ENCODE measurements at places on chromosomes 1 and 21.
A peak's percentile ranks its signal among the peaks of the same experiment; 100 is the strongest.

DNA sequence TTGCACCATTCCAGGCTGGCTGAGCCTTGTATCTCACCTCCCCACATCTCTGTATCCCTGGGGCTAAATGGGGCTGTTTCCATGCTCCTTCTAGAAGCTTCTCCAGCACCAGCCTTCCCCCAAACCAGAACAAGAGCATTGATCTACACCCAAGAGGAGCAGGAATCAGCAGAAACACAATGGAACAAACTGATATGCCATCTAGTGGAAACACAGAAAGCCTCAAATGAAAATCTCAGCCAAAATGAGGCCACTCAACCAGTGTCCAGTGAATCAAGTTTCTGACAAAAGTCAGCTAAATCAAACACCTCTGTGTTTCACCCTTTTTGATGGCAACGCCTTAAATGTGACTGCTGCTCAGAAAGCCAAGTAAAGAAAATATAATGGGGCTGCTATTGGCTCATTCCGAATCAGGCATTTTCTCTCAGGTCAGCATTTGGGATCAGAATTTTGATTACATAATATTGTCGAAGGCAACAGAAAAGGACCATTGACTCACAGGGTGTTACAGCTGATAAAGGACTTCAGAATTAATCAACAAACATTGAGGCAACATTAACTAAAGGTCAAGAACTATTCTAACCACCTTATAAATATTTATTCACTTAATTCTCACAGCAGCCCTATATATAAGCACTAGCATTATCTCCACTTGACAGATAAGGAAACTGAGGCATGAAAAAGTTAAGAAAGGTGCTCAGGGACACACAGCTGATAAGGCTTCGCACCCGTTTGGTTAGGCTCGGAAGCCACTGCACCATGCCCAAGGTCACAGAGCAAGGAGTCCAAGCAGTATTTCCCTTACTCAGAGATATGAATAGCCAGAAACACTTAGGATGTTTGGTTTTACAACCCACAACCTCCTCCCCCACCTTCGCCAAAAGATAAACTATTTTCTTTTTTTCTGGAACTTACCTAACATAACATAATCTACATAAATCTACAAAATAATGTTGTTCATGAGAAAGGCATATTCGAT, 85.8 kb upstream of the KCNJ15 start:
- peak; percentile 24 for DNase-seq

DNA sequence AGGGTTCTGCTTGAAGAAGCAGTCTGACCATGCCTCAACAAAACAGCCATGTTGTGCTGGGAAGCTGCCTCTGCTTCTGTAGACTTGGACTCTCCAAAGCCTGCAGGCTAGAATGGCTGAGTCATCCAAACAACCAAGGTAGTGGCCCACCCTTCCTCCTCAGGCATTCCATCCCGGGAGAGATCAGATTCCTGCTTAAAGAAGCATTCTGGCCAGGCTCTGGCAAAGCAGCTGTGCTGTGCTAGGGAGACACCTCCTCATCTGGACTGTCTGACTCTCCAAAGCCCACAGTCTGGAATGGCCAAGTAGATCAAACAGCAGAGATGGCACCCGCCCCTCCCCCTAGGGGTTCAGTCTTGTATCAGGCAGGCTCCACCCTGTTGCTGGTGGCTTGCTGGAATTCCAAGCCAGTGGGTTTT, 38.3 kb upstream of the F3 start:
- peak; percentile 40 for DNase-seq

DNA sequence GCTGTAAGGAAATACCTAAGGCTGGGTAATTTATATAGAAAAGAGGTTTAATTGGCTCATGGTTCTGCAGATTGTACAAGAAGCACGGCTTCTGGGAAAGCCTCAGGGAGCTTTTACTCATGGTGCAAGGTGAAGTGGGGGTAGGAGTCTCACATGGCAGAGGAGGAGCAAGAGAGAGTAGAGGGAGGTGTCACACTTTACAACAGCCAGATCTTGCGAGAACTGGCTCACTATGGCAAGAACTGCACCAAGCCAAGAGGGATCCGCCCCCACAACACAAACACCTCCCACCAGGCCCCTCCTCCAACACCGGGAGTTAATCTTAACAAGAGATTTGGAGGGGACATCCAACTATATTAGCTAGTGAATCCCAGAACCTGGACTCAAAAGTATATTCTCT, 135.4 kb upstream of the SOD1 start:
- DNase-seq: peak; percentile 66

DNA sequence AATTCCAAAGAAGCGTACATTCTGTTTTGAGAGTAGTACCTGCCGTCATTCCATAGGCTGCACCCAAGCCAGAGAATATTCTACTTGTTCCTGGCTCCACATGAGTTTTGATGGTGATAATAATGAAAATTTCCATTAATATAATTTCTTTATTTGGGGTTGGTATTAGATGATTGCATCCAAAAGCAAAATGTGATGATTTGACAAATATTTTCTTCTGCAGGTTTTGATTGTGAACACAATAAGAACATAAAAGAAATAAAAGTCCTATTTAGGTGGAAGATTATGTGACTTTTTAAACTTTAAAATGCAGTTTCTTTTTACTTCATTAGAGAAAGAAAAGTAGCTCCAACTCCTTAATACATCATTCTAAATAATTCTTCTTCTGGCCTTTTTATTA, 284.8 kb upstream of the FMN2 start:
- DNase-seq: no peak

DNA sequence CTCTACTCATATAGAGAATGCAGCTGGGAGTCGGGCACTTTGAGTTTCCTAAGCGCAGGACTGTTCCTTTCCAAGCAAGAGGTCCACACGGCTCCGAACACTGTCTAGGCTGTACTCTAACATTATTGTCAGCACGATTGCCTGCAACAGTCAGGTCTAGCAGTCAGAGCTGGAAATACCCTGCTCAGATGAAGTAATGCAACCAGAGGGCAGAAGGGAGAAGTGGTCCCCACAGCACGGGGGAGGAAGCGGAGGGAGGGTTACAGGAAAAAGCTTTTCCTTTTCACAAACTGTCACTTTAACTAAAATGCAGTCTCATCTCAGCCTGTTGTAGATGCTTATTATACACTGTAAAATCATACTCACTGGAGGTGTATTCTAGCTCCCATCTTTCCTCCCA, 98.9 kb upstream of the SLC44A3 start:
- DNase-seq: no peak

DNA sequence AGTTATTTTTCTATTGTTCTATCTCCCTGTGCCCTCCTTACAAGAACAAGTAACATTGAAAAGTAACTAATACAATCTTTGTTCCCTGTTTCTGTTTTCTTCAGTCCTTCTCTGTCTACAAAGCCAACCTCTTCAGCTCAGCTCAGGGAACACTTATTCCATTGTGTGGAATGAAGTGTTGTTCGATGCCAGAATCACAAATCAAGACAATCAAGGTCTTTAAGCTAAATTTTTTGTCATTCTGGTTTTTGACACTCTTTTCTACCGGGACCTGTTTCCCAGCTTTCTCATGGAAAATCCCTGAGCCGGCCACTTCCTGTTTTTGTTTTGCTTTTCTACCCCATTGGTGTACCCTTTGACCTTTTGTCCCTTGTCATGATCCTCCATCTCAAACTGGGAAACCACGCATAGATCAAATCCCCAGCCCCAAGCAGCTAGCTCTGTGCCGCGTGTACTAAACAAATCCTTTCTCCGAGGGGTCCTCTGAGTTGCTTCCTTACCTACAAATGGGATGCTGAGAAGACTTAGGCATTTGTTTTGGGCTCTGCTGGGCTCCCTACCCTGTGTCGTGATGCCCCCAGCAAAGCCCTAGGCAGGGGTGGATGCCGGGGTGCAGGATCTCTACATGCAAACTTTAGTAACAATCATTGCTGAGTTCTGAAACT, 141.8 kb downstream of the TOMM20 start:
- DNase-seq: peak; percentile 33

DNA sequence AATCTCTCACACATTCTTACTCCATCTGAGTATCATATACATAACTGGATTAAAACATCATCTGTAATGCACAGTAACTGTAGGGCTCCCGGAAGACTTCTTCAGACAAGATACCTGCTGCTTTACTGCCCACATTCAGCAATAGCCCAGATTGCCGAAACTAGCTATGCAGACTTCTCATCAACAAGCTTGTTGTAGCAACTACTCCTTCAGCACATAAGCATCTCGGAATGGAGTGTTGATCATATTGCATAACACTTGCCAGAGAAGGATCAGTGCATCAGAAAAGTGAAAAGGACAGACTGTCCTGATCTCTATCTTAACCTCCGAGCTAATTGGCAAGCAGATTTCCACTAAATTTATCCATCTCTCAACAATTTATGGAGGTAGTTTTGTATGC, 354.6 kb upstream of the C1orf87 start:
- DNase-seq: no peak

DNA sequence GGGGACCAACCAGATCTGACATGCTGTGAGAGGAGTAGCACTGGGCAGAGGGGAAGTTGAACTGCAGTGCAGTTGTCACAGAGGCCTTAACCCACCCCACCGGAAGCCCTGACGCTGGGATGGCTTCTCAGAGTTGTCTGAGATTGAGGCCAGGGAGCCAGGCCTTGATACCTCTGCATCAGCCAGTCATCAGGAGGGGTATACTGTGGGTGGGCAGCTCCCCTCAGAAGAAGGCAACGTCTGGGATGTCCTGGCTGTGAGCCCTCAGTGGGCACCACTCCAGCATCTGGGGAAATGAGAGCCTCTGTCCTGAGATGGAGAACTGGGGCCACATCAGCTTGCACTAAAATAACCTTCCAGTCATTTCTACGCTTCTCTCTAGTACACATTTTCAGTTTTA, 47.9 kb upstream of the BCAR3 start:
- DNase-seq: no peak

DNA sequence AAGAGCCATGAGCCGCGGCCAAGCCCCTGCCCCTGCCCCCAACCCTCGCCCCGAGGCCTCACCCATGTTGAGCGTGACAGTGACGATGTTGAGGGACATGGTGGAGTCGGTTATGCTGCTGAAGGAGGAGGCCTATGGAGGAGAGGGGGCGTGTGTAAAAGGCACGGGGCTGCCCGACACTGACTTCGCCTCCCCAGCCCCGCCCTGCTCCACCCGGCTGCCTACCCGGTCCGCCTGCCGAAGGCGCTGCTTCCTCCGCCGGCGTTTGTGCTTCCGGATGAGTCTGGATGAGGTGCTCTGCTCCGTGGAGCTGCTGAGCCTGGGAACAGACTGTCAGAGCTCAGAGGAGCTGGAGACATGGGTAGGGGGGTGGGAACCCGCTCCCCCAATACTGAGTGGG, 9.0 kb downstream of the DVL1 start:
- DNase-seq: no peak

- no peak for DNase-seq
These were observed 34.7 kb downstream of the PDE4B start for GRCh38 chr1:65827346-65827745.

DNA sequence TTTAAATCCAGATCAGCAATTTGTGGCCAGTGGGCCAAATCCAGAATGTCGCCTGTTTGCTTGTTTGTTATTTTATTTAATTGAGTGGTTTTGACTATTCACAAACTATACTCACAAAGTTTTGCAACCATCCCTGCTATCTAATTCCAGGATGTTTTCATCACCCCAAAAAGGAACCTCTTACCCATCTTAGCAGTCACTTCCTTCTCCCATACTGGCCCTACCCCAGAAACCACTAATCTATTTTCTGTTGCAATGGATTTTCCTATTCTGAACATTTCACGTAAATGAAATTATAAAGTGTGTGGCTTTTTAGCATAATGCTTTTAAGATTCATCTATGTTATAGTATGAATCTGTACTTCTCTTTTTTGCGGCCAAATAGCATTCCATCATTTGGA, 41.3 kb downstream of the WDTC1 start:
- DNase-seq: no peak

- DNase-seq: no peak
These were observed 153.7 kb downstream of the KCNJ6 start for GRCh38 chr21:37762606-37763005.

GRCh38 chr1:245461681-245462080, 306.9 kb downstream of the KIF26B start:
- no peak for DNase-seq

GRCh38 chr1:12245116-12245515, 15.3 kb downstream of the VPS13D start:
- DNase-seq: no peak

DNA sequence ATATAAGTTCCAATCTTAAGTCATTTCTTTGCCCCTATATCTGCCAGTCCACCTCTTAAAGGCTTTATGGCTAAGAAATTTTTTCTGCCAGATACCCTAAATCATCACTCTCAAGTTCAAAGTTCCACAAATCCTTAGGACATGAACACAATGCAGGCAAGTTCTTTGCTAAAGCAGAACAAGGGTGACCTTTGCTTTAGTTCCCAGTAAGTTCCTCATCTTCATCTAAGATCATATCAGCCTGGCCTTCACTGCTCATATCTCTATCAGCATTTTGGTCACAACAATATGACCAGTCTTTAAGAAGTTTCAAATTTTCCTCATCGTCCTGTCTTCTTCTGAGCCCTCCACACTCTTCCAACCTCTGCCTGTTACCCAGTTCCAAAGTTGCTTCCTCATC, 402.2 kb upstream of the RUNX1 start:
- no peak for DNase-seq

GRCh38 chr1:240803151-240803550, 191.2 kb upstream of the GREM2 start:
- no peak for DNase-seq

DNA sequence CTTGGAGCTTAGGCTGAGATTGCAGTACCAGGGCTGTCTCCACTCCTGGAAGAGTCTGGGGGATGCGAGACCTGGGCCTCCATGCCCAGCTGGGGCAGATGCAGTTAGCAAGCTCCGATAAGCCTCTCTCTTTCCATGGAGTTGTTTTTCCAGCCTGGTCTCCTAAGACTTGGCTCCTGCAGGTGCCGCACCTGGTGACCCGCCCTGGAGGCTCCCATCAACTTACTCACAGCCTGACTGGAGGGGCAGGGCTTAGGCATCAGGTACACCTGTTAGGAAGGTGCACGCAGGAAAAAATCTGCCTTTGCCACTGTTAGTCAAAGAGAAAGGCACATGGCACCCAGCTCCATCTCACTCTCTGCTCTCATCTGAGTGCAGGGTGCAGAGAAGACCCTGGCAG, 198.1 kb upstream of the TMEM51 start:
- no peak for DNase-seq

DNA sequence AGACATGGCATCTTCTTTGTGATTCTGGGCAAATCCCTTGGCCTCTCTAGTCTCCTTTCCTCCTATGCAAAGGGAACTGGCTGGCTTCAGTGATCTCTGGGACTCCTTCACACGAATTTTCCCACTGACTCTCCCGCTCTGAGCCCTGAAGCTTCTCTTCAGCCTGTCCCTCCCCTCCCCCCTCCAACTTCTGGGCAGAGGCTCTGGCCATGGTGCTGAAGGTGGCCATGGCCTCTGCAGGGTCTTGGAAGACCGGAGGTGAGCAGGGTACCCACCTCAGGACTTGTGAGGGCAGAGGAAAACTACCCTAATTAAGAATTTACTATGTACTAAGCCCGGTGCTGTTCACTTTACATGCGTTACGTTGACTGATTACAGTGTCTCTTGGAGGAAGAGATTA, 29.4 kb upstream of the POU3F1 start:
- peak; percentile 87 for DNase-seq
